Stimulated activated CD4-positive, alpha-beta T cell treated with anti-CD3 and anti-CD28 coated beads, Interleukin-2, amount 100 ng/mL, for 4 hours (primary cell): ENCODE measurements at places on chromosomes 1 and 21.

DNA sequence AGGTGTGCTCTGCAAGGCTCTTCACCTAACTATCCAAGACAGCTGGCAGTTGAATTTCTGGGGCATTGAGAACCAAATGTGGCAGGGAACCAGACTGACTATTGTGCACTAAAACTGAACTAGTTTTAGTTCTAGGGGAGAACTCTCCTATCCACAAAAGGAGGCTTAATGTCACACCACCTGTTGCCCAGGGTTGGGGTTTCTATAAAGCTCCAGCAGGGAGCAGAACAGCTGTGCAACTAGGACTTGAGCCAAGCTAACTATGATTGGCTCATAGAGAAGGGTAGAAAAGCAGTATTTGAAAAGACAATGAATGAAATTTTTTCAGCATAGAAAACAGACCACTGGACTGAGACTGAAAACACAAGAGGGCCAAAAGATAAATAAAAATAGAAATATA is 53.3 kb upstream of the FGGY start:
- no peak for DNase-seq

- DNase-seq = no peak
These were observed 180.5 kb downstream of the DYRK1A start for GRCh38 chr21:37546949-37547614.

GRCh38 chr1:212459656-212460055 is 26.9 kb downstream of the NENF start:
- DNase-seq = no peak

- no peak for DNase-seq
These were observed 380 bp downstream of the MFN2 start for GRCh38 chr1:11980676-11980972.

DNA sequence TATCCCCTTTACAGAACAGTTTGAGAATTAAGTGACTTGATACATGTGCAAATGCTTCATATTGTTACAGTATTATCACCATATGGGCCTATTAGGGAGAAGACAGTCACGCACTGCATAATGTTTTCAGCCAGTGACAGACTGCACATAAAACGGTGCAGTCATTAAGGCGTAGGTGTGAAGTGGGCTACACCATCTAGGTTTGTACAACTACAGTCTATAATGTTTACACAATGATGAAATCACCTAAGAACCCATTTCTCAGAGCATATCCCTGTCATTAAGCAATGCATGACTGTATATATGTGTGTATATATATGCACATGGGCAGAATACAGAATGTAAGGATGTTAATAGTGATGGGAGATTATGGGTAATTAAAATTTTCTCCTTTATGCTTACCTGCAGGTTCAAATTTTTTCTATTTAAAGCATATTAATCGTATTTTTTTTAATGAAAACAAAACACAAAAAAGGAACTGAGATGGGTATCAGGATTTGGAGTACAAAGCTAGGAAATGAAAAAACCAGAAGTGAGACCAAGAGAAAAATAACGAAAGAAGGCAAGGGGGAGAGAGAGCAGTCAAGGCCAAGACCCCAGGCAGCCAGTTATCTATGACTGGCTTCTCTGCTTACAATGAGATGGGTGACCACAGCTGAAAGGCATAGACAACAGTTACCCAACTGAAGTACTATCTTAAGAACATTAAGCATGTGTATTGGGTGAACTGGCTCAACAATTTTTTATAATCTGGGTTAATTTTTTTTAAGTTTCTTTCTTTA is 122.9 kb upstream of the DAB1 start:
- DNase-seq = no peak

GRCh38 chr1:216193839-216194443 is 229.3 kb downstream of the USH2A start:
- DNase-seq = no peak

GRCh38 chr1:200982071-200982945 is 41.2 kb downstream of the KIF21B start:
- no peak for DNase-seq

DNA sequence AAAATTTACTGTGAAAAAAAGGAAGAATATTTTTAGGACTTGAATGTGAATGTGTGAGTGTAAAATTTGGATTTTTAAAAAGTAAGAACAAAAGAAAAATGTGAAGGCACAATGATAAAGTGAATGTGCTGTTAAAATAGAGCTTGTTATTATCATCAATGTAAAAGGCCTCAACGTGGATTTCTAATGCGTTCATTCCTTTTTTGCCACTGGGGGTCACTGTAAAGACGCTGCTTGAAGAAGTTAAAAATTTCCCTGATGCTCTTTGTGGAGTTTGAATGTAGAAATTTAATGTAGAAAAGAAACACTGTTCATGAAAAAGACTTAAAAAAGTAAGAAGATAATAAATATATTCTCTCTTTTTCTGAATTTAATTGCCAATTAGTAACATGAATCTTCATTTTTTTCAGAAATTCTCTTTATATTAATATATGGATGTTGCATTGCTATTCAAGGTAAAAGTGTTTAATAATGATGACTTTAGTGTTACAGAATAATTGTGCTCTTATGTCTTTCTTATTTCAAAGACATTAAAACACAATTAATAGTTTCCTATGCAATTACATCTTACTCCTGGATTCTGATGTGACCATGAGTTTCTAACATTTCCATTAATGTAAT is 161.5 kb downstream of the DNM3 start:
- peak; percentile 9 for DNase-seq

- DNase-seq = no peak
These were observed 774 bp upstream of the WDTC1 start for GRCh38 chr1:27233667-27234048.
